ENCODE measurements at places on chromosomes 5 and 9. TPM values are rescaled to one million over a fixed set of nuclear protein-coding genes. Genes with fewer than 3 reads are reported as not detected.

Gene ACTBL2
- not detected for total RNA-seq

Gene LPAR1
- 45.9 TPM for total RNA-seq

Gene GRM6
- not detected for total RNA-seq

Gene FBP1
- total RNA-seq: not detected

Gene KCNV2
- total RNA-seq: not detected

Gene DNM1
- 20.4 TPM for total RNA-seq

Gene ZDHHC11
- 1.0 TPM for total RNA-seq

Gene UBE2QL1
- total RNA-seq: 0.52 TPM

Gene ANKDD1B
- 3.7 TPM for total RNA-seq

Gene MRPS27
- 75.7 TPM for total RNA-seq

Gene PAEP
- total RNA-seq: not detected

Gene LCN12
- total RNA-seq: not detected

Gene OSMR
- total RNA-seq: 4.2 TPM

Gene NDUFA8
- total RNA-seq: 40.2 TPM

Gene AHRR
- 1.0 TPM for total RNA-seq

Gene ADAMTS12
- 19.3 TPM for total RNA-seq

Gene CDH6
- 5.7 TPM for total RNA-seq

Gene NTNG2
- under 0.01 TPM for total RNA-seq

Gene GADD45G
- total RNA-seq: 2.1 TPM

Gene SPINK4
- total RNA-seq: not detected

Gene LRRC19
- not detected for total RNA-seq

Gene ADRB2
- 3.1 TPM for total RNA-seq

Gene SLC4A9
- total RNA-seq: not detected

Gene BTNL8
- not detected for total RNA-seq

Gene CARD6
- 3.1 TPM for total RNA-seq

Gene PRRC1
- total RNA-seq: 34.4 TPM

Gene CNTNAP3B
- 14.6 TPM for total RNA-seq

Gene REEP2
- 7.3 TPM for total RNA-seq

Gene RETREG1
- 61.1 TPM for total RNA-seq

Gene C5orf52
- not detected for total RNA-seq

Gene NR3C1
- total RNA-seq: 76.7 TPM

Gene IFNA17
- not detected for total RNA-seq

Gene IL12B
- not detected for total RNA-seq

Gene RAB3C
- 0.52 TPM for total RNA-seq

Gene STPG3
- total RNA-seq: not detected

Gene ADRA1B
- total RNA-seq: under 0.01 TPM

Gene DMRTA1
- total RNA-seq: 0.52 TPM

Gene PPP3R2
- total RNA-seq: not detected

Gene FBXO4
- total RNA-seq: 8.4 TPM

Gene DAB2
- 91.3 TPM for total RNA-seq

Gene IL5
- not detected for total RNA-seq

Gene TMEM161B
- 15.7 TPM for total RNA-seq

Gene CDHR2
- not detected for total RNA-seq
